ENCODE measurements at places on chromosomes 12 and 14. TPM values are rescaled to one million over a fixed set of nuclear protein-coding genes. Genes with fewer than 3 reads are reported as not detected.

Gene FOXA1
- total RNA-seq: 8.7 TPM

Gene RND1
- 0.44 TPM for total RNA-seq

Gene ENO2
- total RNA-seq: 33.5 TPM

Gene CCDC197
- total RNA-seq: not detected

Gene CCDC63
- total RNA-seq: not detected

Gene TMEM121
- total RNA-seq: 4.6 TPM

Gene CLEC14A
- total RNA-seq: 0.10 TPM

Gene TTC9
- total RNA-seq: 0.49 TPM

Gene NKX2-8
- total RNA-seq: 0.18 TPM

Gene TMTC1
- total RNA-seq: 0.28 TPM

Gene PSEN1
- total RNA-seq: 39.3 TPM

Gene VRTN
- not detected for total RNA-seq

Gene TESPA1
- total RNA-seq: 0.51 TPM

Gene MGP
- 0.72 TPM for total RNA-seq

Gene ABCD2
- not detected for total RNA-seq

Gene HIP1R
- 36.7 TPM for total RNA-seq

Gene PTPRB
- total RNA-seq: 0.33 TPM

Gene PUS7L
- total RNA-seq: 11.4 TPM

Gene KRT77
- not detected for total RNA-seq

Gene ASB2
- total RNA-seq: 0.28 TPM

Gene ASCL1
- not detected for total RNA-seq

Gene CCDC38
- total RNA-seq: not detected

Gene ALDH6A1
- total RNA-seq: 2.1 TPM

Gene SPTB
- total RNA-seq: 0.13 TPM

Gene SERPINA6
- not detected for total RNA-seq

Gene CYP46A1
- total RNA-seq: 0.36 TPM

Gene STRAP
- total RNA-seq: 99.4 TPM

Gene RPL10L
- total RNA-seq: not detected

Gene PPP4R4
- 1.1 TPM for total RNA-seq

Gene RNASE12
- total RNA-seq: not detected

Gene COA8
- 42.2 TPM for total RNA-seq

Gene SERPINA9
- total RNA-seq: not detected

Gene LTBR
- total RNA-seq: 3.1 TPM

Gene CACNB3
- total RNA-seq: 40.5 TPM

Gene NTS
- 1.5 TPM for total RNA-seq

Gene CKB
- 436 TPM for total RNA-seq

Gene TOMM20L
- not detected for total RNA-seq

Gene KCNH5
- total RNA-seq: not detected

Gene ASCL4
- not detected for total RNA-seq

Gene MAP1LC3B2
- total RNA-seq: 1.9 TPM

Gene KRT83
- 0.28 TPM for total RNA-seq

Gene NTF3
- not detected for total RNA-seq

Gene STXBP6
- total RNA-seq: not detected

Gene ESR2
- not detected for total RNA-seq

Gene PPFIA2
- total RNA-seq: not detected

Gene GPR132
- 0.08 TPM for total RNA-seq

Gene SERPINA3
- 5.7 TPM for total RNA-seq

Gene SYNE2
- total RNA-seq: 37.5 TPM
